CD4-positive, alpha-beta T cell treated with Interferon gamma for 1 hour (primary cell): ENCODE measurements at places on chromosomes 1 and 21.

DNA sequence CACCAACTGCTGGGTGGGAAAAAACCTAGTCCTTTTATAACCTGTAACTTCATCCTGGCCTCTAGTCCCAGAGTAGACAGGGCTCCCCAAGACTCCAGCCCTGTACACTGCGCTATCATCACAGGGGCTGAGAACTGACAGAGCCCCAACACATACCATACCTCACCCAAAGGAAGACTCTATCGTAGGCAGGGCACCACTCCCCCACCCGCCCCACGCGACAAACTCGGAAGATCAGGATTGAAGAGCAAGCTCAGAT lies 15.8 kb downstream of the INPP5B start:
- DNase-seq = no peak

DNA sequence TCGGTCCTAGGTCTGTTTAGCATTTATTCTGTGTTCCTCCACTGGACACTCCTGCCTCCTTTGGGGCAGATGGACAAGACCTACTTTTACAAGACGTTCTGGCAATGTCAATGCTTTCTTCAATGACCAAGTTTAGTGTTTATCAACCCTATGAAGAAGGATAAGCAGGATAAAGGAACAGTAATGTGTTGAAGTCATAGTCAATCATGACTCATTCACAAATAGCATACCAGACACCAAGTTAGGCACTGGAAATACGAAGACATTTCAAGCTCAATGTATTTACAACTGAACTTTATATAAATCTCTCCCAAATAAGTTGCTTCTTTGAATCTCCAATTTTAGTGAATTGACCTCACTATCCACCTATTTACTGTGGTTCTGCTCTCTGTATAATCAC lies 4.8 kb upstream of the SLC35D1 start:
- DNase-seq = no peak

DNA sequence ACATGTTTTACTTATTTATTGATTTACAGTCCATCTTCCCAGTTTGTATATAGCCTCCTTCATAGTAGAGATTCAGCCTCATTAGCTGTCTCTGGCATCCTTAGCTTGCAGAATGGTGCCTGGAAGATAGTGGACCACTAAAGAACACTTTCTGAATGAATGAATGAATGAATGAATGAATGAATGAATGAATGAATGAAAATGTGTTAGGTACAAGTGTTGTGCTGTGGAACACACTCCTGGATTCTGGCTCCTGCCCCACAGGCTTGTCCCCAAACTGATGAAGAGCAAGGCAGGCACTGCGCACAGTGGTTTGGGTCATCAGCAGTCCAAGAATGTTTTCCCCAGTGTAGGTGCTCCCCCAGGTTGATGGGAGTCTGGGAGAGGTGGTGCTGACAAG lies 159.4 kb downstream of the ST6GALNAC5 start:
- no peak for DNase-seq

GRCh38 chr21:33492571-33492970 lies 1.1 kb upstream of the DNAJC28 start:
- DNase-seq = no peak

DNA sequence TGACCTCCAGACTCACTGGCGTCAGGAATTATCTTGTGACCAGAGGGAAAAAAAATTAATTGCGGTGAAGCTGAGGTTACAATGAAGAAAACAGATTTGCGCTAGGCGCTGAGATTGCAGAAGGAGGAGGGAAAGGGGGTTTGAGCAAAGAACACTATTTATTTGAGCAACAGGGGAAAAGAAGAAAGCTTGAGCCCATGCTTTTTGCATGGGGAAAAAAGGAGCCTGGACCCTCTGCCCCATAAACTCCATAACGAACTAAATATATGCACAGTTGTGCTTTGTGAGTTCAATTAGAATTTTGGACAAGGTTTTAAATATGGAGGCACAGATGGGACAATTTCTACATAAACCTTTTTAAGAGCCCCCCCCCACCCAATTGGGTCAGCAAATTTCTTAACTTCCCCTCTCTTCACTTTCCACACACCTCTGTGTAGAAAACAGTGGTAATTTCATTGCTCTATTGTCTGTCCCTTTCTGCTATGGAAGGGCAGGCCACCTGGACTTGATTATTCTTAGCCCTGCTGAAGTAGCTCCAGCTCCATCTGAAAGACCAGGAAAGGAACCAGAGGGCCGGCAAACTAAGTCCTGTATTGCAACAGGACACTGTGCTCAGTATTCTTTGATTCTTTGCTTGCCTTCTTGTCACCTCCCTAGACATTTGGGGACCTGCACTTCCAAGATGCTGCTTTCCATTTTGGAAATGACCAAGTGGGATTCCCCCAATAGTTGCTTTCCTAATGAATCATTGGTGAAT lies 862 bp upstream of the ID3 start:
- no peak for DNase-seq
